ENCODE measurements at places on chromosomes 3 and 15. TPM values are rescaled to one million over a fixed set of nuclear protein-coding genes. Genes with fewer than 3 reads are reported as not detected.

DNA sequence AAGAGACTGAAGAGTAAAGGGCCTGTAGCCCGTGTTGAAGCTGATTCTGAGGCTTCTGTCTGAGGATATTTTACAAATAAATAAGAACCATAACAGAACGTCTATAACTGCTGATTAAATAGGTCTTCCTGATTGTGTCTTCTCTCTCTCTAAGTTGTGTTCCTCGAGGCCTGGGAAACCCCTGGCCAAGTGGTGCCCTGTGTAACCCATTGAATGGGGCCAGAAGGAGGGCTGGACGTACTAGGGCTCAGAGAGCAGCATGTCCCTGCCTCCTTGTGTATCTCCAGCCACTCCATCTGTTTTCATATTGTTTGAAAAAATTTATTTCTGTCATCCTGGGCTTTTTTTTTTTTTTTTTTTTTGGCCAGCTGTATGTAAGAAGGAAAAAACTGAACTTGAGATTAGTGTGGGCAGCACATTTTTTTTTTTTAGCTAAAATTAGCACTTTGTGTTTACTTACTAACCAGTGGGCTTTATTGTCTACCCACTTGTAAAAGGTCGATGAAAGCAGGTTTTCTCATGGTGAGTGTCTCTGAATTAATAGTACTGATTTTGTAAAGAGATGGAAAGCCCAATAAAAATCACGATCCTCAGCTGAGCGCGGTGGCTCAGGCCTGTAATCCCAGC, 10.7 kb downstream of the DHX30 start:
- no peak for DNase-seq

- no peak for DNase-seq
Measured at GRCh38 chr15:79447060-79447459, 14.9 kb downstream of the MINAR1 start.

- DNase-seq, result no peak
Measured at GRCh38 chr15:70781236-70781635, 17.9 kb upstream of the UACA start.

- DNase-seq, result no peak
Measured at GRCh38 chr3:30685267-30685667, 78.9 kb downstream of the TGFBR2 start.

GRCh38 chr3:197801891-197802778, 11.1 kb downstream of the LRCH3 start:
- DNase-seq, result no peak

Gene COL6A5
- total RNA-seq, result not detected

Gene CLSTN2
- 7.8 TPM for total RNA-seq

Gene FOXB1
- total RNA-seq, result not detected

Data from Right ventricle myocardium superior (tissue), 1 donor.